ENCODE measurements at places on chromosomes 7 and 10.
A peak's percentile ranks its signal among the peaks of the same experiment; 100 is the strongest.

GRCh38 chr10:86227501-86228258 is 138.9 kb downstream of the GRID1 start:
- DNase-seq = no peak

DNA sequence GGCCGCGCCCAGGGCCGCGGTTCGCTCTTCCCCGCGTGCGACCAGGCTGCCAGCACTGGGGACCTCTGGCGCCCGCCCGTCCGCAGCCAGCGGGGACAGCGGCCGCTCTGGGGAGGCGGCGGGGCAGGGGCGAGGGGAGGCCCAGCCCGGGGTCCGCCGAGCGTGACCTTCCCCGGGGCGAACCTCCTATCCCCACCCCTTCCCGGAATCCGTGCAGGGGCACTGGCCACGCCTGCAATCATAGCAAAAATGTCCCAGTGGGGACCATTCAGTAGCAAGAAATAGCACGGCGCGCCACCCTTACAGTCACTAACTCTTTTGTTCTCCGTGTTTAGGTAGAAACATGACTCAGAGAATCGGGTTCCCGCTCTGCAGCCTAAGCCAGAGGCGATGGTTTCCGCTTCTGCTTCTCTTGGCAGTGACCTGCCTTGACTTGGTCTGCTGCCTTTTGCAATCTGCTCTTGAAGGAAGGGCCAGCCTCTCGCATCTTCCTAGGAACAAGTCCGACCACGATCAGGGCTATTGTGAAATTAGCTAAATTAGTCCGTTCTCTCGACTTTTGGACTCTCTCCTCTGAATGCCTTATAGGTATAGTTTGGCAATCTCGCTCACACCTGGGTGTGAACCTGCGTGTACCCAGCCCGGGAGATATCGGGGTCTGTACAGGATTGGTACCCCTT is 79.3 kb upstream of the ACBD5 start:
- DNase-seq = peak; percentile 53

- peak; percentile 37 for DNase-seq
Observed at GRCh38 chr10:70918851-70919530, 30.6 kb upstream of the PCBD1 start.

DNA sequence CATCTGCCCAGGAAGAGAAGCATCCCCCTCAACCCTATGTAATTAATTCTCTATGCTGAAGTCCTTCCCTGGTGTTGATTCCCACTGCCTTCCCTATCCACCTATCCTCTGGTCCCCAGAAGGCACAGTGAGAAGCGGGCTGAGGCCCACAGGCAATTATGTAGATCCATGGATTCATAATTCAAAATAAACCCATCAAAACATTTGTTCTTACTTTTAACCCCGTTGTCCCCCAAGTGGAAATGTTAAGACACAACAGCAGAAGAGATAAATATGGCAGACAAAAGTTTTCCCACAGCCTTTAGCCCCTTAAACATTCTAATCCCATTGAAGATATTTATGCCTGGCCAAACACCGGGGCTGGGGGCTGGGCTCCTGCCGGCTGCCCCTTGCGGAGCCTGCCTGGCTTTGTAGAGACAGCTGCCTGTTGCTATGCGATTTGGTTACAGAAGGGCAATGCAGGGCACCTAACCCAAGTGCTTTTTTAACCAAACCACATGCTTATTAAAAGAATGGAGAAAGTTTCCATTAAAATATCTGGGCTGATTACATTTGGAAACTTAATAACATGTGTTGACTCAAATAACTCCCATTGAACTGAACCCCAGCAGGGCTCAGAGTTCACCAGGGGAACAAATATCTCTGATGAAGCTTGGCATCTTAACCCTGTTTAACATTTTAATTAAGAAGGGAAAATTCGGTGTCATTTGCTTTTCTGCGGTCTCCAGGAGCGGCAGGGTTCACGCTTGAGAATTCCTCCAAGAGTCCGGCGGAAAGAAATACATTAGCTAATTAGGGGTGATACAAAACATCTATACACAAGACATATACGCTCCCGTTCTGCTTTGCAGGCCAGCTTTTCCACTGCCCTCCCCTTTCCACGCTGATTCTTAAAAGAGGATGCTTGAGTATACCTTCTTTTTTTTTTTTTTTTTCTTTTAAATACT is 110.8 kb upstream of the FGFR2 start:
- no peak for DNase-seq

DNA sequence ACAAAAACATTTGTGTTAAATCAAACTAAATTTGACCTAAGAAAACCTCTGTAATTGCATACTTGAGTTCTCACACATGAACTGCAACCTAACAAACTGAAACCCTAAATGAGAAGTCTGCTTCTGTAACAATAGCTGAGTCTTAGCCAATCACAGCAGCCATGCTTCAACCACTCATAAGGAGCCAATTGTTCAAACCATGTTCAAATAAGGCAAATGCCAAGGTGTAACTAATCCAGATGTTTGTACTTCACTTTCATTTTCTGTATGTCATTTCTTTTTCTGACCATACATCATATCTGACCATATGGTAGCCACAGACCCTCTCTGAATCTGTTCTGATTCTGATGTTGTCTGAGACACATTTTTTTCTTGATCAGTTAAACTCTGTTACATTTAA is 47.5 kb upstream of the ANTXRL start:
- DNase-seq = no peak

Data from renal pelvis (tissue), 12 donors.